H54 (cell line): ENCODE measurements at places on chromosomes 12 and 14.

DNA sequence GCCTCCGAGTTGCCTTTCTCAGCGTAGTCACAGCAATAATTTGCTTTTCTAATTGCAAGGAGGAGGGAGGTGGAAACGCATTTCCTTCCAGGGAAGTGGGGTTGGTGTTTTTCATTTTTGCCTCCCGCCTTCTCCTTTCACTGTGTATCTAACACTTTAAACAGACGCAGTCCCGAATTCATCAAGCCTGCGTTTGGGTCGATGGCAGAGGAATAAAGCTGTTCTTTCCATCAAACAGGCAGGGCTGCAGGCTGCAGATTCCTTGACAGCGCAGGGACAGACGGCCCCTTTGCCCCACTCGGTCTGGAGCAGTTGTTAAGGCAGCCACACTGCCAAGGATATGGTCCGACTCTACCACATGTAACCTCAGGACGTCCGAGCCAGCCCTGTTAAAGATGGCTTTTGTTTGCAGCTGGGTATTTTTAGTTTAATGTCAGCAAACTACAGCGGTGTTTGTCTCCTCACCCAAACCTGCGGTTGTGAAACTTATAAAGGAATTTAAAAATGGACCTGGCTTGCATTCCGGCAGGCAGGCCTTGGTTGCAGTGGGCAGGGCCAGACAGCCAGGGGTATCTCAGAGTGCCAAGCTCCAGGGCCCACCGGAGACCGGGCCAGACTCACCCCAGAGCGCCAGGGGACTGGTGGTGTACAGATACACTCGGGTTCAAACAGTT is 2.1 kb downstream of the CHST11 start:
- DNase-seq, result peak; percentile 47

DNA sequence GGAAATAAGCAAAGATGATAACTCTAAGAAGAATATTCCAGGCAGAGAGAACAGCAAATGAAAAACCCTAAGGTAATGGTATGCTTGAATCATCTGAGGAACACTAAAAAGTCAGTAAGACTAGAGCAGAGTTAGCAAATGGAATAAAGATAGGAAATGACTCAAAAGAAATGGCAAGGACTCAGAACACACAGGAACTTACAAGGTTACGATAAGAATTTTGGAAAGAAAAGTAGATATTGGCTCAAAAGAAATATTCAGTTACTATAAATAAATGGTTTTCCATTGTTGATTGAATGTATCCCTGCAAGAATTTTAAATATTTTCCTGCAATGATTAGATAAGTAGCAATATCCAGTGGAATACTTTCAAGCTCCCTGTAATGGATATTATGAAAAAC is 705.8 kb downstream of the C12orf50 start:
- DNase-seq, result no peak

DNA sequence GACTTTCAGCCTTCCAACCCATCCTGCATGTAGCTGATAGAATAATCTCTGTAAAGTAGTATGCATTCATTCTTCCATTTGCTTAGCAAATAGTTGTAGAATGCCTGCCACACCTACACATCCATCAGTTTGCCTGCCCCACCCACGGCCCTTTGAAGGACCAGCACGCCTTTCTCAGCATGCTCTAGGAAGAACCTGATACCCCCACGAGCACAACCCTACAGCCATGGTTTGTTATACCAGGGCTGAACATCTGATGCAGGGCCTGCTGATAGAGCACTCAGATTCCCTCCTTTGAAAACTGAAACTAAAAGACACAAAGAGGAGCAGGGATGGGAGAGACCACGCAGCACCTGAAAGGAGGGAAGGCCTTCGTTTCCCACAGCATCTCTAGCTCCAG is 205.1 kb downstream of the ANO2 start:
- DNase-seq, result no peak

DNA sequence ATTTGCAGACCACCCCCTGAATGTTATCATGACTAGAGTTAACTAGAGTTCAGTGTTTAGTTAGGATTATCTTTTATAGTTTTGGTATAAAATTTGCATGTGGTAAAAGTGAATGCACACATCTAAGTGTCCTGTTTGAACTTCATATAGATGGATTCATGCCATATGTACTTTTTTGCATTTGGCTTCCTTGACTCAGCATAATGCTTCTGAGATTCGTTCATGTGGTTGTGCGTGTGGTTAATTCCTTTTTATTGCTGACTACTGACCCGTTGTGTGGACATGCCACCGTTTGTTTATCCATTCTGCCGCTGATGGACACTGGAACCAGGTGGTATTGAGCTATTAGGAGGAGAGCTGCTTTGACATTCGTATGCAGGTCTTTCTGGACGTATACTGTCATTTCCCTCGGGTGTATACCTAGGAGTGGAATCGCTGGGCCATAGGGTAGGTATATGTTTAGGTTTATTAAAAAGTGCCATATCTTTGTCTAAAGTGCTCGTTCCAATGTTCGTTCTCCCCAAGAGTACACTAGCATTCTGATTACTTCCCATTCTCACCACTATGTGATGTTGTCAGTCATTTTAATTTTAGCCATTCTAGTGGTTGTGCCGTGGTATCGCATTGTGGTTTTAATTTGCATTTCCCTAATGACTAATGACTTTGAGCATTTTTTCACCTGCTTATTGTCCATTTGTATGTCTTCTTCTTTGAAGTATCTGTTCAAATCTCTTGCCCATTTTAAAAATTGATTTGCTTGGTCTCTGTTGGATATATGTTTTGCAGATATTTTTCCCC is 37.7 kb downstream of the RIN3 start:
- no peak for DNase-seq

DNA sequence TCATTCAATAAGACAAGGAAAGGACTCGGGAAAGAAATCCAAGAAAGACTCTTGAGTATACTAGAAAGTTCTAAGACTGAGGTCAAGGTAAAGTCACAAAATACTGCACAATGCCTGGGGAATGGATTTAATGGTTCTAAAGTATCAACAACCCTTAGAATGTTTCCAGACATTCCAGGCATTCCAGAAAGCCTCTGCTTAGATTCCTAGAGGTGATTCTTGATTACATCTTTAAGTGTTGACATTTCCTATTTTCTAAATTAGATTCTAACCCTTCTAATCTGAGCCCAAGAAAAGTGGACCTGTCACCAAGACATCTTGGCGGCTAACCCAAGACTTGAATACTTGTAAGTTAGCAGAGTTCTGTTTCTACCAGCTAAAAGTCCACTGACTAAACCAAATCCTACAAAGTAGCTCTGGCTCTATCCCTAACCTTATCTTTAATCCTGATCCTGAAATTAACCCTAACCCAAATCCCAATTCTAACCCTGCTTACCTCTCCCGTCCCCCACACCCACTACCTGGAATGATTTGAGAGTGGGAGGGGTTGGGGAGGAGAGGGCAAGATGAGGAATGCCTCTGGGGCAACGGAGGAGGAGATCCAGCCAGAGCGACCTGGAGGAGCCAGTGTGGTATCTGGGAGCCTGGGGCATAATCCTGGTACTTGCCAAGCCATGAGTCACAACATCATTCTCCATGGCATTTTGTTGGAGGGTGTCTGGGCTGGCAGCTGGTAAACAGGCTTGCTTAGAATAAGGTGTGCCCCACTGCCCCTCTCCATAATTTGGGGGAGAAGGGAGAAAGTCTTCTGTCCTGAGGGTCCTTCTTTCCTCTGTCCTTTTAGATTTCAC is 93.4 kb upstream of the HOXC13 start:
- peak; percentile 68 for DNase-seq

DNA sequence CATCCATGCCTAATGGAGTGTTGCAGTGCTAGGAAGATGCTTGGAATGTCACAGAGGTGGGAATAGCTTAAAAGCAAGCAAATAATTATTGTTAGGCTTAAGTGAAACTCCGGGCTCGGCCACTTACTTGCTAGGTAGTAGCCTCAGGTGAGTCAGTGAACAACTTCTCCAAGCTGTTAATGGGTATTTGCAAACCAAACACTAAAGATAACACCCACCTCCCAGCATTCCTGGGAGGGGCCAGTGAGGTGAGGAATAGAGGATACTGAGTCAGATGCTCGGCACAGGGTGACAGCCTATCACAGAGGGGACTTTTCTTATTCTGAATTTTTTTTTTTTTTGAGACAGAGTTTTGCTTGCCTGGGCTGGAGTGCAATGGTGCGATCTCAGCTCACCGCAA is 151.2 kb upstream of the RFLNA start:
- DNase-seq, result no peak

- no peak for DNase-seq
These were observed 502 bp downstream of the KIF26A start for GRCh38 chr14:104138718-104139459.

DNA sequence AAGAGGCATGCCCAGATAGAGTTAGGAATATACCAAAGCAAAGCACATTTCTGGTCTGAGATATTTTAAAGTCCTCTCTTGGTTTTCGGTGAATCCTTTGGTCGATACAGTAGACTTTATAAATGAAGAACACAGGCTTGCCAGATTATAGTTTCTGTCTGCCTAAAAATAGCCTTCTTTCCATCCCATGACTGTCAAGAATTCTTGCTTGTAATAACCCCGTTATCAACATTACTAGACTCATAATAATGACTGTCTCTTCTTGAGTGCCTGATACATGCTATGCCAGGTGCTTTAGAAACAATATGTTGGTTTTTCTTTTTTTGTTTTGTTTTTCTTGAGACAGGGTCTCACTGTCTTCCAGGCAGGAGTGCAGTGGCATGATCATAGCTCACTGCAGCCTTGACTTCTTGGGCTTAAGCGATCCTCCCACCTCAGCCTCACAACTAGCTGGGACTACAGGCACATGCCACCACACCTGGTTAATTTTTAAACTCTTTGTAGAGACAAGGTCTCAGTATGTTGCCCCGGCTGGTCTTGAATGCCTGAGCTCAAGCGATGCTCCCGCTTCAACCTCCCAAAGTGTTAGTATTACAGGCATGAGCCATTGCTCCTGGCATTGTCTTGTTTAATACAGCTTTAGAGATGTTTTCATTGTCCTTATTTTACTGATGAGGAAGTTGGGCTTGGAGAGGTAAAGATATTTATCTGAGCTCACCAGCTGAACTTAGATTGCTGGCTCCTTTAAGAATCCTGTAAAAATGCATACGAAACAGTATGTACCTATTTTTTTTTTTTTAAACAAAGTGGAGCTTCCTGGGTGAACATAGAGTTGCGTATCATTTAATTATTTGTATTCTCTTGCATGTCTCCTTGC is 30.4 kb downstream of the CHST11 start:
- DNase-seq, result no peak

DNA sequence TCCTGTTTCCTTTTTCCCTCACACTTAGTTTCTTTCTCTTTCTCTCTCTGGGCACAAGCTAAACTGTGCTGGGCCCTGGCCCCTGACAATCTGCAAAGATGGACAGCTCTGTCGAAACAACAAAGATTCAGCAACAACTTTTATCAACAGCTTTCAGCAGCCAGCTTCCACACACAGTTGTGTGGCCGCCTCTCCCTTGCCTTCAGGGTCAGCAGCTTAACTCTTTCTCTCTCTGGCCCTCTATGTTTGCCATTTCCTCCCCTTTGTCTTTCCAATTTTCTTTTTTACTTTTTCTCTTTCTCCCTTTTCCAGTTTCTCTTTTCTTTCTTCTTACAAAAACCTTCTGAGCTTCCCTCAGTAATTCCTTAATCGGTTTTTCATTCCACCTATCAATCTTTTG is 43.3 kb downstream of the IQSEC3 start:
- DNase-seq, result no peak

- DNase-seq, result no peak
These were observed 32.5 kb downstream of the FBXO34 start for GRCh38 chr14:55303691-55304145.

DNA sequence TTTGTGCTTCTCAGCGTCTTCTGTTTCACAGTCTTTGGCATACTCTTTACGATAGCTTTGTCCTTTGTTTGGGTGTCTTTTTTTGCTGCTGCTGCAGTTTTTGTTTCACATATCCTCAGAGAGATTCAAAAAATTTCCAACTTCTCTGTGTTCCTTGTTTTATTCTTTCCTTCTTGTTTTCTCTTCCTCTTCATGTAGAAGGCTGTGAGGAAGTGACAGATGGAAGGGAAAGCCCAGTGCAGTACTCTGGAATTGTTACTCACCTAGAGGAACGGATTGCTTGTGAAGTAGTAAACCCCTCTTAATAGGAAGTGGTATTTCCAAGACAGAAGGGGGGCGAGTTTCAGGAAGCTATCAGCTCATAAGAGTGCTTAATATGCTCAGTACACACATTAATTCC is 1.7 kb downstream of the CREBL2 start:
- no peak for DNase-seq

DNA sequence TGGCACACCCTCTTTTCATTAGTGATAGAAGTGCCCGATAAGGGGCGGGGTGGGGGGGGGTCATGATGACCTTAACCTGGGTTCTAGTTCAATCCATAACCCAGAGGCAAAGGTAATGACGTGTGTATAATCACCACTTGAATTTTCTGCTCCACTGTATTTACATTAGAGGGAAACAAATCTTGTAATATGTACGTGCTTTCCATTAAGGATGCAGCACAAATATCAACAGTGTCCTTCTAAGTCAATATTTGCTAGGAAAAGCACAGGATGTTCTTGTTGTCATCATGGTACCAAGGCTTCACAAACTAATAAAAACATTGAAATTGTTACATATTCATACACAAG is 121.2 kb upstream of the SLC38A2 start:
- no peak for DNase-seq

DNA sequence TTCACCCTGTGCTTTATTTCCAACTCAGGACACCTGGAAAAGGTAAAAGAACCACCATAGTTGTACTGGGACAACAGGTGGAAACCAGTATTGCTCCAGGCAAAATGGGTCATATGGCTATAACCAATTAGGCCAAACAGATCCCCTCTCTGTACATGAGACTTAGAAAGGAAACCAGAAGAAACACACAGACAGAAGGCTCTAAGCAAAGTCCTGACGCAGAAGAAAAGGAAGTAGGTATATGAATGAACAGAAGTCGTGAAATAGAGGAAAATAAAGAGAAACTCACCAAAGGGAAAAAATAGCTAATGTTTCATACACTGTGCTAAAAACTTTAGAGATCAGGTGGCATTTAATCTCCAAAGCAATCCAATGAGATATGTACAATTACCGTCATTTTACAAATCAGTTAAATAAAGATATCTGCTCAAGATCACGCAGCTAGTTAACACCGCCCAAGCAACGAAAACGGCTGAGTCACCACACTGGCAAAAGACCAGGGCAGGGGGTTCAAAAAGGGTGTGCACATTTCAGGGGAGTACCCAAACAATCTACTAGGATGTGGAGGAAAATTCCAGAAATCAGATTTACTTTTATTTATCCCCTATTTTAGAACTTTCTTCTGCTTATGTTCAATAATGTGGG is 82.3 kb downstream of the ITPR2 start:
- no peak for DNase-seq

DNA sequence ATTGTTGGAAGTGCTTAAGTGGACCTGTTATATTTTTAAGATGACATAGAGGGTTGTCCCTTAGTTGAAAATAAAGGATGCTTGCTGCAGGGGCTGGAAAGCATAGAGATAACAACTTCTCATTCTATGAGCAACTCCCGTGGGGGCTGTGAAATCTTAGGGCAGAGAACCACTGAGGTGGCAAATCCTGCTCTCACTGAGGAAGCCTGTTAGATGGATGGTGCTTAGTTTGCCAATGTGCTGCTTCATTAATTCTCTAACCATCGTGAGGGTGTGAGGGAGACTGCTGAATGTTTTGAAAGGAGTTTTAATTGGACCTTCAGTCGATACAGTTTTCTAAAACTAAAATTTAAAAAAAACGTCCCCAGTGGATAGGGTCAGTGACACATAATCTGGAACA is 46.5 kb downstream of the PTPRO start:
- DNase-seq, result no peak
